Breast epithelium (tissue), 4 donors: ENCODE measurements at places on chromosomes 7 and 10. TPM values are rescaled to one million over a fixed set of nuclear protein-coding genes. Genes with fewer than 3 reads are reported as not detected.

- no peak overlapping the region for H3K4me3 ChIP-seq
- no peaks in the 10 kb centered on the region for H3K4me1 ChIP-seq
- H3K27me3 ChIP-seq = no peaks in the 10 kb centered on the region
- DNase-seq = no peak
Observed at GRCh38 chr10:19169684-19170083, 121.1 kb downstream of the MALRD1 start.

DNA sequence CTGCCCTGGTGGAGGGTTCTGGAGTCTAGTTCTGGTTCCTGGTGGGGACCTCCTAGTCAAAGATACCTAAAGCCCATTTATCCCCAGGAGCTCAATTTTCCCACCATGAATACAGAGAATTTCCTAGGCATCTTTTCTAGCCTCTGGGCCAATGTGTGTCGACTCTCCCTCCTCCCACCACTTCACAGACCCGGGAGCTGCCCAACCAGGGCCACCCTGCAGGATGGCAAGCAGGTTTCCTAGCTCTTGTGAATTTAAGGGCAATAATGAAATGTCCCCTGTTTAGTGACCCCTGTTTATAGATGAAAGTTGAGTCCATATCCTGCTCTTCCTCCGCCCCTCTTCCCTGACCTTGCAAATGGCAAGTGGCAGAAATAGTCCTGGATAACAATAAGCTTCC lies 9.4 kb downstream of the DLX5 start:
- no peaks in the 10 kb centered on the region for H3K4me1 ChIP-seq
- H3K27ac ChIP-seq = no peak overlapping the region
- peaks cover 100% of the 10 kb centered on the region for H3K27me3 ChIP-seq
- no peak overlapping the region for H3K4me3 ChIP-seq
- no peak for DNase-seq
- no peaks in the 10 kb centered on the region for H3K36me3 ChIP-seq

DNA sequence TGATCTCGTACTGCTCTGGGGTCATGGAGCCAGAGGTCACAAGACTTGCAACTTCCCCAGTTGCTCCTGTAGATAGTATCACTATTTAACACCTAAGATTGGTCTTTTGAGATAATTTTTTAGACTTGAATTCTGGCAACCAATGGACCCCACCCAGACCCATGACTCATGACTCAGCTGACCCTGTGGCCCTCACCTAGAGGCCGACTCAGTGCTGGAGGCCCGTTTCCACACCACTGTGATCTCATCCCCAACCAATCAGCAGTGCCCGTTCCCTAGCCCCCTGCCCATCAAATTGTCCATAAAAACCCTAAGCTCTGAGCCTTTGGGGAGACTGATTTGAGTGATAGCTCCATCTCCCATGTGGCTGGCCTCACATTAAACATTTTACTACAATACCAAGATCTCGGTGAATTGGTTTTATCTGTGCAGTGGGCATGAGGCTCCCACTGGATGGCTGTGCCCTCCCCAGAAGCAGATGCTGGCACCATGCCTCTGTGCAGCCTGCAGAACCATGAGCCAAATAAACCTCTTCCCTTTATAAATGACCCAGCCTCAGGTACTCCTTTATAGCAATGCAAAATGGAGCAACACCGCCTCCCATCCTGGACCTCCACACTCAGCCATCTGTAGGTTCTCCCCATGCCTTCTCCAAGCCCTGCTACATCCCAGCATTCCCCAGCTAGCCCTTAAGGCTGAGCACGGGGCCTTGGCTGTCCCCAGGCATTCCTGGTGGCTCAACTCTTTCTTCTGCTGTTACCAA lies 98.8 kb downstream of the PRKAG2 start:
- H3K4me1 ChIP-seq = no peaks in the 10 kb centered on the region
- H3K27me3 ChIP-seq = no peaks in the 10 kb centered on the region
- H3K4me3 ChIP-seq = no peak overlapping the region
- H3K27ac ChIP-seq = no peak overlapping the region
- H3K36me3 ChIP-seq = no peaks in the 10 kb centered on the region
- DNase-seq = no peak

GRCh38 chr7:5348134-5349004 lies 65.6 kb downstream of the SLC29A4 start:
- DNase-seq = no peak
- no peak overlapping the region for H3K4me3 ChIP-seq
- H3K4me1 ChIP-seq = no peaks in the 10 kb centered on the region
- H3K36me3 ChIP-seq = peaks cover 24% of the 10 kb centered on the region

DNA sequence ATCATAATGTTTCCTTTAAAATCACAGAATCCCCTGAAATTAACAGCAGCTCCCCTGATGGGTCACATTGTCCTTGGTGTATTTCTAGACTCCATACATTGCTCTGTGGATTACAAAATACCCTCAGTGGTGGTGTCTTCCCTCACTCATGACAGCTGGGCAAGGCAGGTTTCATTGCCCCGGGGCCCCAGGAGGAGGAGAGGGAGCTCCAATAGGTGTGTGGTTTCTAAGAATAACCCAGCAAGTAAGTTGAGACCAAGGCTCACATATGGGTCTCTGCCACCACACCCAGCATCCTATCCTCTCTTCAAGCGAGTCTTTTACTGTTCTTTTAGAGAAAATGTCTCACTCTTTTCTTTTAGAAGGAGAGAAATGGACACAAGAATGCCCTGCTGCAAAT lies 63.6 kb downstream of the PKD1L1 start:
- H3K27ac ChIP-seq = no peak overlapping the region
- H3K27me3 ChIP-seq = no peaks in the 10 kb centered on the region
- no peak overlapping the region for H3K4me3 ChIP-seq

- no peaks in the 10 kb centered on the region for H3K4me1 ChIP-seq
- no peaks in the 10 kb centered on the region for H3K27me3 ChIP-seq
- DNase-seq = no peak
- H3K27ac ChIP-seq = no peak overlapping the region
- no peaks in the 10 kb centered on the region for H3K36me3 ChIP-seq
- H3K4me3 ChIP-seq = no peak overlapping the region
Observed at GRCh38 chr7:30977896-30978564, 14.3 kb downstream of the GHRHR start.

GRCh38 chr7:30787486-30787885 lies 16.3 kb downstream of the MINDY4 start:
- no peak overlapping the region for H3K27ac ChIP-seq
- no peak overlapping the region for H3K4me3 ChIP-seq
- no peak for DNase-seq
- peaks cover 5% of the 10 kb centered on the region for H3K36me3 ChIP-seq
- no peaks in the 10 kb centered on the region for H3K4me1 ChIP-seq
- no peaks in the 10 kb centered on the region for H3K27me3 ChIP-seq

DNA sequence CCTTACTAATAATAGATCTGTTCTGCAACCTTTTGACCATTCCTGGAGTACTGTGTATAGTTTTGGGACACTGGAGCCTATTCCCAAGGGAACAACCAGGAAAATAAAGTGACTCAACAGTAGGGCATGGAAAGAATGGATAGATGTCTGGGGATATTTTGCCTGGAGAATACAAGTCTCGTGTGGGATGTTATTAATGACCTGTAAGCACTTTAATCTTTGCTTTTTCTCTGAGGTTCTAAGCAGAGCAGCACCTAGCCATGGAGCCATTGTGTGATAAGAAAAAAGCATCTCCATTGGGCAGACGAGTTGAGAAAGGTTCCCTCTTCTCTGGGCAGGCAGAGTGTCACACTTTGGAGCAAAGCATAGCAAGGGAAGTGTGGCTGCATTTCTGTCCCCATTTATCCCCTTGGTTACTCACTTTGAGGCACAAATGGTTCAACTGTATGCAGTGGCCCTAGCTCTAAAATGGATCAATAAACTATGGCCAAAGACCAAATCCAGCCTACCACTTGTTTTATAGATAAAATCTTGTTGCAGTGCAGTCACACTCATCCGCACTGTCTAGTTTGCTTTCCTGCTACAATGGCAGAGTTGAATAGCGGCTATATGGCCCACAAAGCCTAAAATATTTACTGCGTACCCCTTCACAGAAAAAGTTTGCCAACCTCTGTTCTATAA lies 21.0 kb upstream of the CCDC71L start:
- no peak for DNase-seq
- no peaks in the 10 kb centered on the region for H3K27me3 ChIP-seq
- no peaks in the 10 kb centered on the region for H3K4me1 ChIP-seq

LIPF gene
- not detected for total RNA-seq

MOGAT3 gene
- 2.6 TPM for total RNA-seq

AS3MT gene
- total RNA-seq = 5.2 TPM

HMX3 gene
- not detected for total RNA-seq

PDZD7 gene
- 2.3 TPM for total RNA-seq

PKD1L1 gene
- total RNA-seq = 0.32 TPM

NUTM2E gene
- 0.73 TPM for total RNA-seq

ACTR3C gene
- total RNA-seq = 30.2 TPM
